EL (cell line): ENCODE measurements at places on chromosomes 4 and X.

DNA sequence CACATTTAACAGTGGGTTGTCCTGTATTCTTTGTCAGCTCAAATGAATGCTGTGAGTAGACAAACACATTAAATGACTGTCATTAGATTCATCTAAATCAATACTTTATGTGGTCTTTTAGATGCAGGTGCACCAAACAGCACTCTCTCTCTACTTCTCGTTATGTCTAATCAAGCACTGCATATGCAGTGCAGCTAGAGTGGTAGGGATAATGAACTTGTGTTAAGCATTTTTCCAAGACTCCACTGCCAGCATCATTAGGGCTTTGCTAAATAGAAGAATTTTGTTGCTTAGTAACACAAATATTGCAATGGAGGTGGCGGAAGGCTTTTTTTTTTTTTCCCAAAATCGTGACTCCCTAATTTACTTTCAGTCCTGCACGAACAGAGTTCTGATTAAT, 447.0 kb upstream of the GALNT7 start:
- DNase-seq, result no peak

DNA sequence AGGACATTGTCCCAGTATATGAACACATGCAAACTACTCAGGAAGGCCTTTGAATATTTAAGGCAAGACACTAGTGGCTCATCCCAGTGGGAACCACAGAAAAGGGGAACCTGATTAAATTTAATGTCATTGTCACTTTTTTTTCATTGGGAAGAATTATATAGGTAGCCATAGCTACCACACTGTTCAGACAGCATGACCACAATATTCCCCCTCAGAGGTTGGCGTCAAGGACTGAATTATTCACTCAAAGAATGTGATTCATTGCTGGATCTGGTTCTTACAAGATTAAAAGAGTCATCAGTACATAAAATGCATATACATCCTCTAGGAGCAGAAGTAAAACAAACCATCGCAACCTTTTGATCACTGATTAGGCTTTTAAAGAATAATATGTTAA, 92.0 kb upstream of the SMARCAD1 start:
- no peak for DNase-seq

DNA sequence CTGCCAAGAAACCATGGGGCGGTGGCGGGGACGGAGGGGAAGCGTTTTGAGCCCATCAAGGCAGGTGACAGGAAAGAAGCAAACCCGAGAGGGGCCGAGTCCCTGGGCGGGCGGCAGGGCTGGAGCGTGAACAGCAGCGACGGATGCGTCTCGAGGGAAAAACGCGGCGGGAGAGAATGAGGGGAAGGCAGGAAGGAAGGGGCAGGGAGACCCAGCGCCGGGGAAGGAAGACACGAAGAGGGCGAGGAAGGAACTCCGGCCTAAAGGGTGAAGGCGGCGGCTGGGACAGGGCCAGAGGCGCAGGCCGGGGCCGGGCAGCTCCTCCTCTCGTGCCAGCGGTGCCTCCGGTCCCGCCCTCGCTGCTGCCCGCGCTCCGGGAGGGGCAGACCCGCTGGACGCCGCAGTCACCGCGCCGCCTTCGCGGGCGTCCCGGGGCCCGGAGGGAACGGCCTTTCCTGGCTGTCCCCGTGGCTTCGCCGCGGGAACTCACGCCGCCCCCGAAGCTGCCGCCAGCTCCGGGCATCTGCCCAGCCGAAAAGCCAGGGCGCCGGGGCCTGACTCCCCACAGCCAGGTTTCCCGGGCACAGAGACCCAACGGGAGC, 751 bp upstream of the RGS12 start:
- DNase-seq, result peak; percentile 65

DNA sequence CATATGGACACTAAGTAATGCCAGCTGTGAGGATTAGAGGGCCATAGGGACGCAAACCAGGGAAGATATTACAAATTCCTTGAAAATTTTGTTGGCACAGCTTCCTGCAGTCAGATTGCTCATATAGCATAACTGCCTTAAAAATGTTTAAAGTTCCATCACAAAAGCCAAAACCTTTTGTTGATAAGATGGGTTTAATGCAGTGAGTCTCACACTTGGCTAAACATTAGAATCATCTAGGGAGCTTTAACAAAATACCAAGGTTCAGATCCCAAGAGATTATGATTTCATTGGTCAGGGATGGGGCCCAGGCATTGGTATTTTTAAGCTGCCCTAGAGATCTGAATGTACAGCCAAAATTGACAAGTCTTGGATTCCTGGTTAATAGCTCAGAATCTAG, 376.5 kb upstream of the MAD2L1 start:
- peak; percentile 0 for DNase-seq

GRCh38 chr4:177302371-177303100, 7.1 kb upstream of the NEIL3 start:
- DNase-seq, result peak; percentile 48
